Mesothelial cell of epicardium (in vitro differentiated cells): ENCODE measurements at places on chromosomes 2 and 18. TPM values are rescaled to one million over a fixed set of nuclear protein-coding genes. Genes with fewer than 3 reads are reported as not detected.

Gene SLC9A2
- 0.04 TPM in 1 of 3 replicates, not detected in the others for total RNA-seq

GRCh38 chr2:6214471-6214870, 522.3 kb downstream of the SOX11 start:
- DNase-seq: no peak

Gene AOX1
- total RNA-seq: 1.6 to 2.4 TPM (median 2.2 TPM) in 3 replicates

DNA sequence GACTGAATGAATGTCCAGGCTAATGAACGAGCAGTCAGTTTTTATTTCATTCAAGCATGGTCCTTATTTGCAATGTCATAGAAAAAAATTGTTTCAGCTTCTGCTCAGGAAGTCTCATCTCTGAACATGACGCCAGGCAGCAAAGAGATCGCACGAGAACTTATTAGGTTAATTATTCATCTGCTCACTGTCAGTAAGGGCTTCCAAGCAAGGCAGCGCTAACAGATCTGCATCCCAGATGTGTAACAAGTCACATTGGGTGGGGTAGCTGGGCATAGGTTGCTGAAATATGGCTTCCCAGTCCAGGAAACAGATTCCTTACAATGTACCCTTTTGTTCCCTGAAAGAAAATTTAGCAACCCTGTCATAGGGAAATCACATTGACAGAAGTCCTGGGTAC, 63.5 kb downstream of the ANKRD44 start:
- DNase-seq: no peak

DNA sequence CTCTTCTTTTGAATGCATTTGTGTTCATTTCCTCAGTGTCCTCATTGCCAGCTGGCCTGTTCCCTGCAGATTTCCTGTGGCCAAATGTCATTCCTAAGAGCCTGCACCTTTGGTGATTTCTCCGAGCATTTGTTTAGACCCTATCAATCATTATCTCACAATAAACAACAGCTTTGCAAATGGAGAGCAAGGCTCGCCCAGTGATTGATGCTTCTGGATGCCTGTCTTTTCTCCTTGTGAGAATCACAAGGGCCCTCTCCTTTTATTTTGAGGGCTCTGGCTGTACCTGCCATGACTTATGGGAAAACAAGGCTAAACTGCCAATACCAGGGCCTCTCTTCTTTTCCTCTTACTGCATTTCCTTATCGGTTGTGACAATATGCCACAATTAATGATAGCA, 1454.4 kb upstream of the CELF4 start:
- DNase-seq: no peak

DNA sequence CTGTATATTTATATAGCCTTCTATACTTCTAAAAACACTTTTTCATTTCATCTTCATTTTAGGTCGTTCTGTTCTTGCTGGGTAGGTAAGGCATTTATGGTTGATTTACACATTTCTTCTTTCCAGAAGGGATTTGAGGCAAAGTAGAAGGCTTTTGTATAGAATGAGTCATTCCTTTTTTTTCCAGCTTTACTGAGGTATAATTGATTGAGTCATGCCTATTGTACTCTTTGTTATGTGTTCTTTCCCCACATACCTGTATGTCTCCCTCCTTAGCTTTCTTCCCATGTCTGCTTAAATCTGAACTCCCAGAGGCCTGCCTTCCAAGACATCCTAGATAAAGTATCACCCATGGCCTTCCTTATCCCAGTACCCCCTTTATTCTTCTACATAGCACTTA, 4.8 kb upstream of the CDC42EP3 start:
- DNase-seq: no peak

DNA sequence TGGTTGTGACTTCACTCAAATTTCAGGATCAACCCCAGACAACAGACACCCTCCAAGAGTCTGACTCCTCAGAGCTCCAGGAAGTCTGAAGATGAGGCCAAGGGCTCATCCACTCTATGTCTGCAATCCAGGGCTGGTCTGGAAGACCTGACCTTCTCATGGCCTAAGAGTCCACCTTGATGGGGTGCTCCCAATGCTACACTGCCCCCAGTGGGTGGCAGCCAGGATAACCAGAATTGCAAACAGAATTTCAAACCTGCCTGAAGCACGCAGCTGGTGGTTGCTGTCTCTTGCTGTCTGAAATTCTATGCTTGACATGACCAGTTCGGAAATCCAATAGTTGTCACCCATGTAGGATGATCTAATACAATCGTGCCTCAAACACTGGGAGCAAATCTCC, 96.0 kb downstream of the UXS1 start:
- DNase-seq: no peak

Gene ZEB2
- 105 to 111 TPM (median 110 TPM) in 3 replicates for total RNA-seq
